ENCODE measurements at places on chromosomes 5 and 9.

GRCh38 chr5:59035681-59036080 is 452.8 kb downstream of the RAB3C start:
- no peak for DNase-seq

DNA sequence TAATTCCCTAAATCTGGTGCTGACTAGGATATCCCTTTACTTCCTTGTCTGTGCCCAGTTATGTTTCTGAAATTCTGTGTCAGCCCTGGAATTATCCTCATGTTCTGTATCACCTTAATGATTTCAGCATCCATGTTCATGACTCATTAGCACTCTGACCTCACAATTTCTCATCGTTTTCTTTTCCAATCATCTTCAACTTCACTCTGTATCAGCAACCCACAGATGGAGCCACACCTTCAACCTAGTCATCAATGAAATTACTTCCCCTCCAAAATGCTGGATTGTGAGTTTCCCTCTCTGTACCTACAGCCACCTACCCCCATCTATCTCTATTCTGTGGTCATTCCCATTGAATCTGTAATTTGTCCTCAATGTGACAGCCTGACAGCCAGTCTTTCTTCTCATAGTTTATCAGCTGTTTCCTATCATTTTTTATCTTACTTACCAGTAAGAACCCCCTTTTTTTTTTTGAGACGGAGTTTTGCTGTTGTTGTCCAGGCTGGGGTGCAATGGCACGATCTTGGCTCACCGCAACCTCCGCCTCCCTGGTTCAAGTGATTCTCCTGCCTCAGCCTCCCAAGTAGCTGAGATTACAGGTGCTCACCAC is 3.1 kb upstream of the IL6ST start:
- DNase-seq: no peak

GRCh38 chr9:70641631-70642030 is 227.2 kb upstream of the KLF9 start:
- no peak for DNase-seq

DNA sequence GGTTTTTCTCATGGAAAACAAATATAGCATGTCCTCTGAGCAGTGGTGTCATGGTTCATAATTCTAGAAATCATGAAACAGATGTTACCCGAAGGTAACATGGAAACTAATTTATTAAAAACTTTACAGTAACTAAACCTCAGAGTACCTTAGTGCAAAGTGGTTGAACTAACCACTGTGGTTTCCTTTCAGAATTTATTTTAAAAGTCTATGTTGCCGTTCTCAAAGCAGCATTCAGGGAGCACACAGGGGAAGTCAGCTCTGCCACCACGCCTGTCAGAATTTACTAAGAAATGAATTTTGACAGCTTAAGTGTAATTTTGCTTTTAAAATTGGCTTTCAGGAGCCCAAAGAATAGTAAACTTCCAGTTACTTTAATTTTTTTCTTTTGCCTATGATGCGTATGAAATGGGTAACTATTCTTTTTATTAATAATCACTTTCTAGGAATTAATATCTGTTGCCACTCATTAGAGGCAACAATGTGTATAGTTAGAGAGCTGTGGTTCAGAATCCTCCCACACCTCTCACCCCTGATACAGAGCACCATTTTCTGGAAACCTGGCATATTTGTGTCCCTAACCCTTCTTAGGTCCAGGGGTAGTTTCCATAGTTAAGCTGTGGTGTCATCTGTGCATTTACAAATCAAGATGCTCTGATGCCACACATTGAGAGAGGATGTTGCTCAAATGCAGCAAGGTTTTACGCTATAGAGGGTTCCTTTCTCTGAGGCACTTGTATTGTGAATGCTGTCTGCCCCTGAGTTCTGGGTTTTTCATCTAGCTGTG is 202.6 kb downstream of the ZSWIM6 start:
- no peak for DNase-seq

DNA sequence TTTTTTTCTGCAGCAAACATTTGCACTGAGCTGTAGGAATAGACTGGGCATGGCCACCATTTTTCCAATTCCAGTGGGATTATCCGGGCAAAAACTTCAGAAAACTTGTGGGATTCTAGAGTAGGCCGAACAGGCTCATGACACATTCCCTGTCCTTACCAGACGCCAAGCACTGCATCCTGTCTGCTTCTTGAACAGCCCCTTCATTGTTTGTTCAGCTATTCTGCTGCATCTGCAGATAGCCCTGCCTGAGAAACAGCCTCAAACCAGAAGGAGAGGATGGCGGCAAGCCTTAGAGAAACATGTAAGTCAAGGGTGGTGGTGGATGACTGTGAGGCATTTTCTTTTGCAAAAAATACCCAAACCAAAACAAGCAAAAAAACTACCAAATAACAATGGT is 111.8 kb upstream of the NTRK2 start:
- DNase-seq: no peak

DNA sequence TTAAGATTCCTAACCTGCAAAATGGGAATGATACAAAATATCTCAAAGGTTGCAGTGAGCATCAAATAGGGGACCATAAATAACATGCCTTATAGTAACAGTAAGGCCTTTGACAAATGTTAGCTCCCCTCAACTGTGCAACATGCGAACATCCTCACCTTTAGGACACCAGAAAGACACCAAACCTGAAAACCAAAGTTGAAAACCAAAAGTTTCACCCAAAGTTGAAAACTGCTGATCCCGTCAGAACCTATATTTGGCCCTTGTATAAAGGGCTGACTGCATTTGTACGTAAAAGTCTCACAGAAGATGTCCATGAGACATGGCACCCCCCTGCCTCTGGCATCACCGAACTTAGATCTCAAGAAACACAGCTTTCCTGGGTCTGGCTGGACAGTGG is 12.1 kb downstream of the CDK5RAP2 start:
- DNase-seq: no peak

DNA sequence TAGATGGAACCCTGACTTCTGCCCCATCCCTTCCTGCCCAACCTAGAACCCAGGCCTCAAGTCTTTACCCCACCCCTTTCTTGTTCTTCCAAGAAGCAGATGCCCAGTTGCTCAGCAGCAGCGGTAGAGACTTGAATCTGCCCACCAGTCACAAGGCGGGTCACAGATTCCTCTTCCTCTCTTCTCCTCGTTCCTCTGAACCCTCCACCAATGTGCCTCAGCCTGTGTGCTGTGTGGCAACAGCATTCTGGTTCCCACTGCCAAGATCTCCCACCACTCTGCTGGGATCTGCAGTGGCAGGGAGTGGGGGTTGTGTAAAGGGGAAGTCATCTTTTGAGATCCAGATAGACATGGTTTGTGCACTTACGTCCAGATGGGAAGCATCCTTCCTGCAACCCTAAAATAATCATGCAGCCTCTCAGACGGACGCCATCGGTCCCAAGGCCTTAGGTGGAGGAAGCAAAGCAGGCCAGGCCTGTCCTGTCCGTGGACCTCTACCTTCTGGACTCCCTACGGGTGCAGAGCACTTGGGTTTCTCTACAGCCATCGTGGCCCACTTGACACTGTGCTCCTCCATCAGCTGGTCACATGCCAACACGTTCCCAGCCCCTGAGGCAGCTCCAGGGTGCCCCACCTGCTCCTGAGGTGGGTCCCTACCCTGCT is 7.7 kb upstream of the RPL26L1 start:
- no peak for DNase-seq

- DNase-seq: no peak
These were observed 59.0 kb downstream of the CWC27 start for GRCh38 chr5:64827703-64828102.

DNA sequence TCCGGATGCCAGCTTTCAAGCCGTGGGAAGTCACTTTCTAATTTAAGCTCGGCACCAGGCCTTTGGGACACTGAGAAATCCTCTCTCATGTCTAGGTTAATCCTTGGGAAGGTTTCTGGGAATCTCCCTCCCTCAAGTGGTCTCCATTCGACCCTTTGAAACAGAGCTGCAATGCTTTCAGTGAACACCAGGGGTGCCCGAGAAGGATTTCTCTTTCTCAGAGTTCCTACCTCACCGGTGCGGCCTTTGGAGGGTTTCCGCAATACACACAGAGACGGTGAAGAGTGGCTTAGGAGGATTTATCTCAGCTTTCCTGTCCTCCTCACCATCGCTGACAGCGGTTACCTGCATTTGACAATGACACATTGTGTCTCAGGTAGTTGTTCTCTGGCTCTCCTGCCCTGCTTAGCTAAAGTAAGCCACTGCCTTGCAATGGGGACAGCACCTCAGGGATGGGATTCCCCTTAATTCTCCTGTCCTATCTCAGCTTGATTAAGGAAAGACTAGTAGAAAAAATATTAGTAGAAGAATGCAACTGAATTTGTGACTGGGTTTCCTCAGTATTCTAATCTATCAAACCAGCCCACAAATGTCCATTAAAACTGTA is 180.6 kb downstream of the GABRG2 start:
- DNase-seq: no peak

DNA sequence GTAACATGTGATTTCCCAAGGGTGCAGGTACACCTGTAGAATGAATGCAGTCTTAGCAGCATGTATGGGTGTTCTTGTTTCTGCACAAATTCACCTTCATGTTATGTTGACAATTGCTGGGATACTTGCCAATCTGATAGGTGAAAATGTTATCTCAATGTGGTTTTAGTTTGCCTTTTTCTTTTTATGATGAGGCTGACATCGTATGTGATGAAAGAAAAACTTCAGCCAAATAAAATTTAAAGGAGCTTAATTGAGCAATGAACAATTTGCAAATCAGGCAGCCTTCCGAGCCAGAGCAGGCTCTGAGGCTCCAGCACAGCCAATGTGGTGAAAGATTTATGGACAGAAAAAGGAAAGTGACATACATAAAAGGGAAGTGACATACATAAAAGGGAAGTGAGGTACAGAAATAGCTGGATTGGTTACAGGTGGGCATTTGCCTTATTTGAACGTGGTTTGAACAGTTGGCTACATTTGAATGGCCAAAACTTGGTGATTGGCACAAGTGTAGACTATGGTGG is 10.5 kb downstream of the TAL2 start:
- no peak for DNase-seq

DNA sequence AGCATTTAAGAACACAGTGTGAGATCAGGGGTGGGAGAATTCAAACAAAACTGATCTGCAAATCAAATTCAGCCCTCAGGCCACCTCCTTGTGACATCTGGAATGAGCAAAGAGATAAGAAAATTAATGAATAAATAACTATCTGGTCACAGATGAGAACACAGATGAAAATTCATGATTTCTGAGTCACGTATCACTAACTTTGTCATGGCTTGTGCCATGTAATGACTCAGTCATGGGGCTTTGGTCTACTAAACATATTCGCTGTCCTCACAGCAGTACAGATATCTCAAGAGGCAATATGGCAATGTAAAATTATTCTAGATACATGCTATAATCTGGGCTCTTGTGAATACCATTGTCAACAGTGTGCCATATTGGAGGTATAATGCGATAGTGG is 274.4 kb downstream of the MAN2A1 start:
- no peak for DNase-seq

- DNase-seq: no peak
These were observed 69.6 kb downstream of the CHSY3 start for GRCh38 chr5:129973716-129974426.

DNA sequence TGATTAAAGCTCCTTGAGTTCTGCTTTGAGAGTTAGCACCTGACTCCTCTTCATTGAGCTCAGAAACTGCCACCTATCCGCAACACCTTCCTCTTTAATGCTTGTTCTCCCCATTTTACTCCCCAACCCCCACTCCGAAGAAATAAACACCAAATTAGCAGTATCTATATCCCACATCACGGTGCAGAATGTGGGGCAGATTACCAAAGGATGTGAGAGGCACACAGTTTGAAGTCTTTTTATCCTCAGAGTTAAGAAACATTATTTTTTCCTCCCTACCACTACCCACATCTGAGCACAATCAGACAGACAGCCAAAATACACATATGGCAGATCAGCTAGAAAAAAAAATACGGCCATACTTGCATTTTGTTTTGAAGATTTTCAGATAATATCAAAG is 26.1 kb upstream of the IL7R start:
- DNase-seq: no peak

DNA sequence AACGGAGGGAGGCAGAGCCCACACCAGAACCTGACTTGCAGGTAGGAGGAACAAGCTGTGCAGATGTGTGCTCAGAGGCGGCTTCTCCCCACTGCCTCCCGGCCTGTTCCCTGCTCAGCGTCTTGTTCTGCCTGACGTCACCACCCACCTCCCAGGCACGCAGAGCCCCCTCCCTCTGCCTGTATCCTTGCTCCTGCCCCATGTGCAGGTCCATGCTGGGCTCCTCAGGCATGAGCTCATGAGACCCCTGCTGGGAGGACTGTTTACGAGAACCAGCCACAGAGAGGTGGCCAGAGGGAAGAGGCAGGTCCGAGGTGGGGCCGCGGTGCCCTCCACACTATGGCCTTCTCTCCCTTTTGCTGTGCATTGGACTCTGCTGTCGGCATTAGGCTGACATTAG is 45.5 kb downstream of the SLC6A3 start:
- no peak for DNase-seq

DNA sequence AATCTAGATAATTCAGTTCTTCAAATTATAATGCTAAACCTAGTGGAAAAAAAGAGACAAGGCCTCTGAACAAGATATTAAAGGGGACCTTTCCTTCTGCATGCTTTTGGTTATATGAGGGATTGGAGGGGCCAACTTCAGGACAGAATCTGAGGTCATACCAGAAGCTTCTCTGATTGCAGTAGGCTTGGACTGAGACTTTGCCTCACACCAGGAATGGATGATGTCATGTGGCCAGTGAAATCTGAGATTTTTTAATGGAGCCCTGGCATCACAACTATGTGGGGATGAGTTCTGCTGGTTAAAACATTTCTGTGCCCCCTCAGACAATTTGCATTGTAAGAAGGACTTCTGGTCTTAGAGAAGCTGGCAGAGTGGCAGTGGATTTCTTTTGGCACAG is 88.6 kb downstream of the ANGPTL2 start:
- no peak for DNase-seq

DNA sequence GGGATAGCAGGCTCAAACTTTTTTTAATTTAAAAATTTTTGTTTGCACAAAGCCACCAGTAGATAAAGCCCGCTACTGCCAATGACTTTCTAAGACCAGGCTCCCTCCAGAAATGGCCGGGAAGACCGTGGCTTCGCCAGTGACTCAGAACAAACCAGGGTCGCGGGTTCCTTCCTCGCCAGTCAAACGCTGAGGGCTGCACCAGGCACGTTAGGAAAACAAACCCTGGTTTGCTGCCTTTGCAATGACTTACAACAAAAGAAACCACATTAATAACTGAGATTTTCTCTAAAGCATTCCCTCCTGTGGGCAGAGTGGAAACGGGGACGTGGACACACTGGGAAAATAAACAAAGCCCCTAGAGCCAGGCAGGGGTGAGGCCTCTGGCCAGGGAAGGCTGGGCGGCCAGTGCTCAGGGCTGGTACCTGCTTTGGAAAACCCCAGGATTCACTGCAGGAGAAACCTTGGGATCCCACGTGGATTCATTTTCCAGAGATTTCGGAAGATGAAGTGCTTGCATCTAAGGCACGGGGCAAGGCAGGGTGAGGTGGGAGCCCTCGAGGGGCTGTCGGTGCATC is 3.8 kb downstream of the PRRX2 start:
- no peak for DNase-seq

GRCh38 chr9:74236857-74237256 is 260.3 kb upstream of the RORB start:
- no peak for DNase-seq

- DNase-seq: no peak
These were observed 222.5 kb upstream of the DAPK1 start for GRCh38 chr9:87275047-87275725.
